Right cardiac atrium (tissue), 5 donors: ENCODE measurements at places on chromosomes 2 and 18. TPM values are rescaled to one million over a fixed set of nuclear protein-coding genes. Genes with fewer than 3 reads are reported as not detected.

Gene DSG4
- total RNA-seq = not detected

Gene MAP3K19
- total RNA-seq = not detected

Gene GPBAR1
- 8.6 TPM for total RNA-seq

Gene SNTG2
- total RNA-seq = 2.0 TPM

Gene PROM2
- total RNA-seq = 1.4 TPM

Gene REG3G
- total RNA-seq = not detected

Gene CROCC2
- not detected for total RNA-seq

Gene DLX2
- not detected for total RNA-seq

Gene AGXT
- not detected for total RNA-seq

Gene IL37
- not detected for total RNA-seq

Gene CCDC102B
- total RNA-seq = 8.4 TPM

Gene CGREF1
- total RNA-seq = 9.6 TPM

Gene IL1RL2
- total RNA-seq = 0.39 TPM

Gene DSG1
- 0.89 TPM for total RNA-seq

Gene RFX8
- total RNA-seq = 0.71 TPM
